Effector CD4-positive, alpha-beta T cell (primary cell): ENCODE measurements at places on chromosomes 1 and 21.
A peak's percentile ranks its signal among the peaks of the same experiment; 100 is the strongest.

DNA sequence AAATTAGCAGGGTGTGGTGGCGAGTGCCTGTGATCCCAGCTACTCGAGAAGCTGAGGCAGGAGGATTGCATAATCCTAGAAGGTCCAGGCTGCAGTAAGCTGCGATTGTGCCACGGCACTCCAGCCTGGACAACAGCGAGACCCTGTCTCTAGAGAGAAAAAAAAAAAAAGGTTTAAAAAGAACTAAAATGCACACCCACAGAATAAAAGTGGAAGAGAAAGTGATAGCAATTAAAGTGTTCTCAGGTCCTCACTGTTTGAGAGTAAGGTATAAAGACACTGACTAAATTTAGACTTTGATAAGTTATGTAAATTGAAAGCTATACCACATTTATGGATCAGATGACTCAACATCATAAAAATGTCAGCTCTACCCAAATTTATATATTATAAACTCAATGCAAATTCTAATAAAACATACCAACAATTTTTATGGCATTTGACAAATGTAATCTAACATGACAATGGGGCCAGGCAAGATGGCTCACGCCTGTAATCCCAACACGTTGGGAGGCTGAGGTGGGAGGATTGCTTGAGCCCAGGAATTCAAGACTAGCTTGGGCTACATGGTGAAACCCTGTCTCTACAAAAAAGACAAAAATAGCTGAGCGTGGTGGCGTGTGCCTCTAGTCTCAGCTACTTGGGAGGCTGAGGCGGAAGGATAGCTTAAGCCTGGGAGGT lies 11.8 kb downstream of the ZBTB17 start:
- DNase-seq: no peak

GRCh38 chr1:155934936-155935590 lies 850 bp upstream of the KHDC4 start:
- DNase-seq: no peak

DNA sequence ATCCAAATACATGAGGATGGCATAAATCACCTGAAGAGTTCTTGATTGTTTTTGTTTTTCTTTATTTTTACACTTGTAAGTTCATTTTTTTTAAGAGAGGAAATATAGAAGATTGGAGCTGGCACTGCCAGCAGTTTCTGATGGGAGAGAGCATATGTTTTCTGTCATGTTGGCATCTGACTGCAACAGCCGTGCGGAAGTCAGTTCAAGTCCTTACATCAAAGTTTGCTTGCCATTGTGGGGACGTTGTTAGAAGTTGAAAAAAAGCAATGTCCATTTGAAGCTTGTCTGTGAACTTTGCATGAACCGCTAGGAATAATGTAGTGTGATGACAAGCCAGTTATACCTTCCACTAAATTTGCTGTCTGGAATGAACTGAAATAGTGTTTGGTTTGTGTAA lies 126.5 kb upstream of the USH2A start:
- no peak for DNase-seq

GRCh38 chr1:198291036-198291435 lies 134.2 kb downstream of the NEK7 start:
- no peak for DNase-seq

DNA sequence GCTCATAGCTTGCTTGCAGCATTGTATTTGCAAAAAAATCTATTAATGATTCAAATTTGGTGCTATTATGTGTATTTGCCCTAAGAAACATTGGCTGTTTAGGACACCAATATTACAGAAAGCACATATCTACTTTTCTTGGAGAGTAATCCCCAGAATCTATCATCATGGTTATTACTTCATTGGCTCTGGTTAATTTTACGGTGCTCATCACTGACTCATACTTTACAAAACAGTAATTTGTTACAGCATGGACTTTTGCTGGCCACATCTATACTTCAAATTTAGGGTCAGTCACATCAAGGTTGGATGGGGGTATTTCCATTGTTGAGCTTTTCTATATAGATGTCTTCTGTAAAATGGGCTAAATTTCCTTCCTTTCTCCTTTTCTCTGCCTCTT lies 45.7 kb downstream of the SH3GLB1 start:
- no peak for DNase-seq

DNA sequence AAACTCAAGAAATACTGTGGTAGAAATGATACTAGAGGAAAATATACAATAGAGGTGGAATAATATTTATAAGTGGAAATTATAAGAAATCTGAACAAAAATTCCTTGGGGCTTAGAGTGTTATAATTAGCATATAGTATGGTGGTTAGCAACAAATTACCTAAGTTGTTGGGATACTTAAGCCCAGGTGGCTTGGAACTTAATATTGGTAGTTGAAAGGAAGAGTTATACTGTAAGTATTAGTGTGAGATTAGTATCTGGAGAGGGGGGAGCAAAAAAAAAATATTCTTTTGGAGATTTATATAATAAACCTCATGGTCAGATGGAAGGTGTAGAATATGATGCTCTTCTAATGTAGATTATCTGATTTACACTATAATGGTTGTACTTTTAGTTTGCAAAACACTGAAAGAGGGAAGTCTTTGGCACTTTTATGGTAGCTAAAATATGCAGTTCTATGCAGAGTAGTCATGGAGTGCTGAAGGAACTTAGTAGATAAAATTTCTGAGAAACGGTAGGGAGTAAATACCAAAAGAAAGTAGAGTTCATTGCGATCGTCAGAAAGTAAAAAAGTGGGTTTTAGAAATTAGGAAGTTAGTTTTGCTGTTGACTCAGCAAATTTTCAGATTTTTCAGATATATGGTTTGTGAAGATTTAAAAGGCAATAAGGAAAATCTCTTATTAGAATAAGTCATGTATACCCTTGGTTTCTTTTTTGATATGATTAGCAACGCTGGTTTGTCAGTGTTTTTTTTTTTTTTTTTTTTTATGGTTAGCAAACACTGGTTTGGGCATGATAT lies 45.7 kb downstream of the MTF2 start:
- DNase-seq: no peak

- no peak for DNase-seq
These were observed 52.6 kb downstream of the GNG12 start for GRCh38 chr1:67780637-67781036.

DNA sequence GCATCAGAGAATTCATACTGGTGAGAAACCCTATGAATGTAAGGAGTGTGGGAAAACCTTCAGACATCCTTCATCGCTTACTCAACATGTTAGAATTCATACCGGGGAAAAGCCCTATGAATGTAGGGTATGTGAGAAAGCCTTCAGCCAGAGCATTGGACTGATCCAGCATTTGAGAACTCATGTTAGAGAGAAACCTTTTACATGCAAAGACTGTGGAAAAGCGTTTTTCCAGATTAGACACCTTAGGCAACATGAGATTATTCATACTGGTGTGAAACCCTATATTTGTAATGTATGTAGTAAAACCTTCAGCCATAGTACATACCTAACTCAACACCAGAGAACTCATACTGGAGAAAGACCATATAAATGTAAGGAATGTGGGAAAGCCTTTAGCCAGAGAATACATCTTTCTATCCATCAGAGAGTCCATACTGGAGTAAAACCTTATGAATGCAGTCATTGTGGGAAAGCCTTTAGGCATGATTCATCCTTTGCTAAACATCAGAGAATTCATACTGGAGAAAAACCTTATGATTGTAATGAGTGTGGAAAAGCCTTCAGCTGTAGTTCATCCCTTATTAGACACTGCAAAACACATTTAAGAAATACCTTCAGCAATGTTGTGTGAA lies 12.8 kb downstream of the ZFP69B start:
- DNase-seq: no peak

DNA sequence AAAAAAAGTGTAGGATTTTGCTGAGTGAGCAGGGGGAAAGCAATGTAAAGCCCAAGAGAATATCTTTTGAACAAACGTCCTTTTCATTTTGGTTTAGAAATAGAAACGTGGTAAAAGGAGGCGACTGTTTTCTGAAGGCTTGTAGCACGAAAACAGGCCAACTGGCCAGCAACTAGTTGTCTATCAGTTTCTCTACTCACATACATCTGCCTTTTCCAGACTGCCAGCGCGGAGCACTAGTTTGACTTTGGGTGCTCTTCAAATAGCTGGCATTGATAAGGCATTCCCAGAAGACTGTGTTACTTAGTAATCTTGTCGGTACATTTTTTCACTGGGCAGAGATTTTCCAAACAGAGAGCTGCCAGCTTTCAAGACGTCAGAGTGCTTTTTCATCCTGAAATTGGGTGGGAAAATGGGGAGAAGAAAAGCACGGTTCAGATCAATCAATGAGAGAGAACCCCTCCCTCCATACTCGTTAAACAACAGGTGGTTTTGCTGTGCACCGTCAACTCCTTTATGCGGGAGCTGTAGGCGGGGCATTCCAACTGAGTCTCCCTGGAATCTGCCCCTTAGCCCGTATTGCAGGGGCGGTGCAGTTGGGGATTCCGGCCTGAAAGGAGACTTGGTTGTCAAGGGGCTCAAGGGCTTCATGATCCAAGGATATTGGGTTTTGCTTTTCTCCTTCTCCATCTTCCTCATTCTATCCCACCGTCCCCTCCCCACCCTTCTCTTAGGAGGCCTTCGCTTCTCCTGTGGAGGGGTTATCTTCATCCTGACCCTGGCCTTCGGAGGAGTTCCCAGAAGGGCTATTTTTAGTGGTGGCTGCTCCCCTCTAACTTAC lies 884 bp upstream of the LRRC8C start:
- peak; percentile 15 for DNase-seq

DNA sequence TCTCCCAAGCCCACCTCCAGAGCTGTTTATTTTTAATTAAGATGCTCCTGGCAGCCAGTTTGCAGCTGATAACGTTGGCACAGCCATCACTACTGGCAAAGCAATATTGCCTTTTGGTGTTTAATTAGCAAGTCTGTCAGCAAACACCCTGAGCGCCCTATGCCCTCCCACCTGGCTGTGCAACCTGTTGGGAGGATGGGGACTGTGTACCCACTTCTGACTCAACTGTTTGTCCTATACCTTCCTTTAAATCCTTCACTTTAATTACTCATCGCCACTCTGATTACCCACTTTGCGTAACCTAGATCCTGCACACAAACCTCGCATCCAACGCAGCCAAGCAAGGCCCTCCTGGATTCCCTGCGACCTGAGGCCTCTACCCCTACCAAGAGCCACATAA lies 67.1 kb downstream of the BCAR3 start:
- DNase-seq: no peak

DNA sequence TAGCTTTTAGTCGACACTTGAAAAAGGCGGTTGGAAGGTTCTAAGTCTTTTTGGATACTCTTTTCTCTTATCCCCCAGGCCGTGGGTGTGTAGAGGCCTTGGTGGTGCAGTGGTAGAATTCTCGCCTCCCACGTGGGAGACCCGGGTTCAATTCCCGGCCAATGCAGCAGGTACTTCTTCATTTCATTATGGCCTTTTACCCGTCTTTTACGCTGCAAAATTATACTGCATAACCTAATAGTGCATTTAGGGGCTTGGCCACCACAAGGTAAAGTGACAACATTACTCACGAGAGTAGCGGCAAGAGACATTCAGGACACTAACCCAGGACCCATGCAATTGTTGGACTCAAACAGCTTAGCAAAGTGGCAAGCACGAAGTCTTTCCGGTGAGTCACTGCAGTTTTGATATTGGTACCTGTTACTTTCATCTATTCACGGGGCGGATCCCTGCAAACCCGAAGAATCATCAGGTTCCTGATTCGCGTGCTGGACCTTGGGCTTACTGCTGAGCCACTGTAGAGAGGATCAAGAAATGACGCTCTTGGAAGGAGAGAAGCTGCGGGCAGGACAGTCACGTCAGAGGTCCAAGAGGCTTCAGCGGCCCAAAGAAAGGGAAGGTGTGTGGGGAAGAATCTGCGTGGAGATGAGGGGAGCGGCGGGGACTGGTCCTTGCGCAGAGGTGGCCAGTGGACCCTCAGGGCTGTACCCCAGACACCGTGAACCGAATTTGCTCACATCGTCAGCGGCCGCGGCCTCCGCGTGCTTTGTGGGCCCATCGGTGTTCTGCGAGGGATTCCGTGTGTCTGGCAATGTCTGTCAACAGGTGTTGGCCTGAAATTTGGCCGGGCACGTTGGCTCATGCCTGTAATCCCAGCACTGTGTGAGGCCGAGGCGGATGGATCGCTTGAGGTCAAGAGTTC lies 12.9 kb upstream of the RNU1-4 start:
- DNase-seq: no peak

- DNase-seq: no peak
These were observed 428.9 kb downstream of the MATN1 start for GRCh38 chr1:30294508-30294907.

- DNase-seq: no peak
These were observed 6.7 kb downstream of the SOX13 start for GRCh38 chr1:204079608-204079999.

GRCh38 chr1:61224609-61225008 lies 142.2 kb downstream of the NFIA start:
- no peak for DNase-seq

GRCh38 chr1:206041640-206042039 lies 11.3 kb upstream of the RHEX start:
- no peak for DNase-seq

DNA sequence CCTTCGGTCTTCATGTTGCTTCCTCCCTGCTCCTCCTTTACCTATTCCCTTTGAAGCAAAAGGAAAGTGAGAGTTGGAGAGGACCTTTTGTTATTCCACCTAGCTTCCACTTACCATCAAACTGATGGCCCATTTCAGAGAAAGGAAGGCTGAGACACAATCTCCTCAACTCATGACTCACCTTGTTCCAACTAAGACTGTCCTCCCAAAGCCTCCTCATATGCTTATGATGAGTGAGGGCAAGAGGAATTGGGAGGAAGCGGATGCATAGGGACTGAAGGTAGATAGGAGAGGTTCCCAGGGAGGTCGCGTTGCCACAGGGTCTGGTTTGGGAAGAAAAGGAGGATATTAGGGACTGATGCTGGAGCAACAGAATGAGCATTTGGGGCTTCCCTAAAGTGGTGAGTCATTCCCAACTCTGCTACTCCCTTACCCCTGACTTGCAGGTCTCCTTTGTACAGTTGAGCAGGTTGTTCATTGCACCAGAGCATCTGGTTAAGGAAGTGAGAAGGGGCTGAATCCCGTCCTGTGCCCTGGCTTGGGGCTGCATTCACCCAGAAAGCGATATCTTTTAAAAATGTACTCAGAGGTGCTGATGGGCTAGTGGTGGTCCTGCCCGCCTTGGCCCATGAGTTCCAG lies 35.0 kb downstream of the LGR6 start:
- DNase-seq: no peak

DNA sequence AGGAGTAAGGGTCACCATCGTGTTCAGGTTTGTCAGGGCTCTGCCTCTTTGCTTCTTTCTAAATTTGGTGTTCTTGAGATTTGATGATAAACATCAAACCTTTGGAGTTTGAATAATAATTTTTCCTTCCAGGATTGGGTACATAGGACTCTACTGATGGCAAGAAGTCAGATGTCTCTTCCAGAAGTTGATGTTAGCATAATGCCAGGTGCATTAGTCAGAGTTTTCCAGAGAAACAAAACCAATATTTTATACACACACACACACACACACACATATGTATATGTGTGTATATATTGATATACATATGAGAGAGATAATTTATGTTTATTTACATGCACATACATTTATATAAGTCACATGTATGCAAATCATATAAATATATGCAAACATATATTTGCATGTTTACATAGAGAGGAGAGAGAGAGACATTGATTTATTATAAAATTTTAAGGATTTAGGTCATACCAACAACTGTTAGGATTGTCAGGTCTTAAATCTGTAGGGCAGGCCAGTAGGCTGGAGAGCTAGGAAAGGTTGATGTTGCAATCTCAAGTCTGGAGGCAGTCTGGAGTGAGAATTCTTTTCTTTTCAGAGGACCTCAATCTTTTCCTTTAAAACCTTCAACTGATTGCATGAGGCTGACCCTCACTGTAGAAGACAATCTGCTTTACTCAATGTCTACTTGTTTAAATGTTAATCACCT lies 199.2 kb downstream of the HLX start:
- no peak for DNase-seq
